ENCODE measurements at places on chromosomes 4 and X.

GRCh38 chr4:186790630-186791029 lies 67.0 kb upstream of the FAT1 start:
- no peak for DNase-seq

GRCh38 chr4:1771555-1772305 lies 21.4 kb upstream of the FGFR3 start:
- no peak for DNase-seq

GRCh38 chrX:153926858-153927671 lies 1.0 kb upstream of the ARHGAP4 start:
- DNase-seq = peak; percentile 52

GRCh38 chr4:183443655-183444213 lies 702 bp upstream of the CDKN2AIP start:
- DNase-seq = peak; percentile 70

GRCh38 chr4:6324999-6325787 lies 55.5 kb downstream of the WFS1 start:
- DNase-seq = no peak

- DNase-seq = no peak
Observed at GRCh38 chrX:115021121-115021520, 3.7 kb upstream of the IL13RA2 start.

GRCh38 chr4:48483777-48484493 lies 792 bp downstream of the SLC10A4 start:
- no peak for DNase-seq

GRCh38 chr4:40909363-40909876 lies 159.7 kb downstream of the NSUN7 start:
- no peak for DNase-seq

DNA sequence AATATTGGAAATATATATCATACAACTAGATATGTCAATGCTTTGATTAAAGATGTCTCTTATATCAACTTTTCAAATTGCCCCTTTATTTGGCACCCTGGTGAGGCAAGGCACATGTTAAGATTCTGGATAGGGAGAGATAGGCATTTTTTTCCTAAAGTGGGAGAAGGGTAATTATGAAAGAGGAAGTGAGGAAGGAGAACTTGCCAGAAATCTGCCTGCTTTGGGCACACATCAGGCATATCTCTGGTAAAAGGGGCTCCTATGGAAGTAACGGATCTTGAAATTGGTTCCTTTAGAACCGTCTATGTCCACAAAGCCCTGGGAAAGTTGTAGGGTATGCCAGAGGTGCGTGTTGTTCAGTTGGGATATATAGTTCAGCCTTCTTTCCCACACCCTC lies 5.7 kb downstream of the IL15 start:
- no peak for DNase-seq

DNA sequence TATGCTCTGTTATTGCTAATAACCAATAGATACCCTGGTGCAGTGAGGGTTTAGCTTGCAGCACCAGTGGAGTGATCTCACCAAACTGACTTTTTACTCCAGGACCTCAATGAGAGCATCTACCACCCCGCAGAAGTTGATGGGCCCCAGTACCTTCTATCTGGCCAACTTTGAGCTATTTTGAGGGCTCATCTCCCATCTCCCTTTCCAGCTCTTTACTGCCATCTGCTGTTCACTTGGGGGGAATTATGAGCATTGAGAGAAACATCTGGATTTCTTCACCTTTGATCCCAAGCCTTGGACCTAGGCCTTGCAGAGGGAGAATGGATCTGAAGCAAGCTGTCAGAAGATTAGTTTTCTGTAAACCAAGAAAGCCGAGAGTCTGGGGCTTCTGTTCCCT lies 143.6 kb downstream of the TMEM164 start:
- DNase-seq = peak; percentile 49

DNA sequence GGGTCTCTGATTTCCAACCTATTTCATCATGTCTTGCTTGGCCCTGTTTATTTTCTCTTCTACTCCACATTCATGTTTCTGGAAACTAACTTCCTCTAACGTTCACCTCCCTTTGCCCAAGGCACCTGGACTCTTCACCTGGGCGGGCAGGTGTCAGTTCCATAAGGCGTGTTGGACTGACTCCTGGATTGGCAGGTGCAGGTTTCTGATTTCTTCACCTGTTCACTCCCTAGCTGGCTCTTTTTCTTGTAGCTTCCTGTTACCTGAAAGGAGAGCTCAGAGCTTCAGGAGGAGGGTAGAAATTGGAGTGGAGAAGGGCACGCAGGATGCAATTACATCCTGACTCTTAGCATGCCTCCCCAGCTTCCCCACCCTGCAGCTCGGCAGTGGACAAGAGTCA lies 350.8 kb upstream of the KLF3 start:
- DNase-seq = no peak

GRCh38 chr4:40402556-40402955 lies 67.4 kb downstream of the CHRNA9 start:
- no peak for DNase-seq

DNA sequence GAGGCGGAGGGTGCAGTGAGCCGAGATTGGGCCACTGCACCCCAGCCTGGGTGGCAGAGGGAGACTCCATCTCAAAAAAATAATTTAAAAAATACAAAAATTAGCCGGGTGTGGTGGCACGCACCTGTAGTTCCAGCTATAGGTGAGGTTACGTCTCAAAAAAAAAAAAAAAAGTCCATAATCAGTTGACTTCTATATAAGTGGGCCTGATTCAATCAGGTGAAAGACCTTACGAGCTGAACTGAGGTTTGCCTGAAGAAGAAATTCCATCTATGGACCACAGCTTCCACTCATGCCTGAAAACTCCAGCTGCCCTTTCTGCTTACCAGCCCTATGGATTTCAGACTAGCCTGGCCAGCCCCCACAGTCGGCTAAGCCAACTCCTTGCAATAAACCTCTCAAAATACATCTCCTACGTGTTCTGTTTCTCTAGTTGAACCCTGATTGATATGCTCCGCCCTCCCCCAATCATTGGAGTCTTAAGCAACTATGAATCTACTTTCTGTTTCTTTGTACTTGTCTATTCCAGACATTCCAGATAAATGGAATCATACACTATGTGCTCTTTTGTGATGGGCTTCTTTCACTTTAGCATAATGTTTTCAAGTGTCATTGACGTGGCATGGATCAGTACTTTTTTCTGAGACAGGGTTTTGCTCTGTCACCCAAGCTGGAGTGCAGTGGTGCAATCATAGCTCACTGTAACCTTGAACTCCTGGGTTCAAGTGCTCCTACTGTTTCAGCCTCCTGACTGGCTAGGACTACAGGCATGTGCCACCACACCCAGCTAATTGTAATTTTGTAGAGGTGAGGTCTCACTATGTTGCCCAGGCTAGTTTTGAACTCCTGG lies 36.6 kb downstream of the SAT1 start:
- DNase-seq = no peak

GRCh38 chr4:112284662-112285411 lies 867 bp downstream of the TIFA start:
- DNase-seq = no peak

DNA sequence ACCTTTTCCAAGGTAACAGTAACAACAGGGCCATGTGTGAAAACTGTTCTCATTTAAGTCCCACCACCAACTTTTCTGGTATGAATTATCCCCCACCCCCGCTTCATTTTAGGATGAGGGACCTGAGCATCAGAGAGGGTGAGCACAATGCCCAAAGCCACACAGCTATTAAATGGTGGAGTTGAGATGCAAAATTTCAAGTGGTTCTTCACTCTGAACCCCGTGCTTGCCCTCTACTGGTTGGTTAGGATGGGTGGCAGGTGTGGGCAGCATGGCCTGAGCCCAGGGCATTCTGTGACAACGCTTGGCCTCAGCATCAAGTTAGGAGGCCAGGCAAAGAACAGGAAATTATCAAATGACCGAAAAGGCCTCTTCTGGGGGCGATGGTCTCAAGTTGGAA lies 33.5 kb downstream of the MED28 start:
- DNase-seq = no peak

- DNase-seq = no peak
Observed at GRCh38 chr4:173459857-173460256, 60.9 kb upstream of the SCRG1 start.

- no peak for DNase-seq
Observed at GRCh38 chrX:20252381-20253231, 14.1 kb downstream of the RPS6KA3 start.

- DNase-seq = no peak
Observed at GRCh38 chr4:95949808-95950207, 109.9 kb downstream of the PDHA2 start.

- no peak for DNase-seq
Observed at GRCh38 chr4:114785570-114785969, 187.0 kb downstream of the UGT8 start.

DNA sequence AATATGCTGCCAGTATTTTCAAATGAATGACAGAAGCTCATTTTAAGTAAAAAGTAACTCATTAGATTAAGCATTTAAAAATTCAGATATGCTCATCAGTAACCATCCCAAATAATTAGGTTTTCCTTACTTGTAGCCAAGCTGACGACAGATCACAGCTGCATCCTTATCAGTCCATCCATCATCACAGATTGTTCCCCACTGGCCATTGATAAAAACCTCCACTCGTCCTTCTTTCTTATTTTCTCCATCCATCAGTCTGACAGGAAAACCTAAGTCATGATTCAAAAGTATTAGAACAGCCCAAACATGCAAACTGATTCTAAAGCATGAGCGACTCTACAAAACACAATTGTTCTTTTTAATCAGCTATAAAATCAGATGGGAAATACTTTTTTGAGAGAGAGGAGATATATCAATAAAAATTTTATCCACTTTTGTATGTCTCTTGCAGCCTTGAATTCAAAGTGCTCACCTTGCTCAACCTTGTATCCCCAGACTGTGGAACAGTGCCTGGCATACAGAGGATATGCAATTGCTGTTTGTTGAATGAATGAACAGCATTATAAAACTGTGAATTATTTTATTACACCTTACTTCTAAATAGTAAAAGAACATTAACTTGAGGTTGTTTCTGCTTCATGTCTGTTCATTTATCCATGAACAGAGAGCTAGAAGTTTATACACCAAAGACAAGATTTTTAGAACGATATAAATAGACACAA lies 44.3 kb downstream of the PRSS12 start:
- no peak for DNase-seq

DNA sequence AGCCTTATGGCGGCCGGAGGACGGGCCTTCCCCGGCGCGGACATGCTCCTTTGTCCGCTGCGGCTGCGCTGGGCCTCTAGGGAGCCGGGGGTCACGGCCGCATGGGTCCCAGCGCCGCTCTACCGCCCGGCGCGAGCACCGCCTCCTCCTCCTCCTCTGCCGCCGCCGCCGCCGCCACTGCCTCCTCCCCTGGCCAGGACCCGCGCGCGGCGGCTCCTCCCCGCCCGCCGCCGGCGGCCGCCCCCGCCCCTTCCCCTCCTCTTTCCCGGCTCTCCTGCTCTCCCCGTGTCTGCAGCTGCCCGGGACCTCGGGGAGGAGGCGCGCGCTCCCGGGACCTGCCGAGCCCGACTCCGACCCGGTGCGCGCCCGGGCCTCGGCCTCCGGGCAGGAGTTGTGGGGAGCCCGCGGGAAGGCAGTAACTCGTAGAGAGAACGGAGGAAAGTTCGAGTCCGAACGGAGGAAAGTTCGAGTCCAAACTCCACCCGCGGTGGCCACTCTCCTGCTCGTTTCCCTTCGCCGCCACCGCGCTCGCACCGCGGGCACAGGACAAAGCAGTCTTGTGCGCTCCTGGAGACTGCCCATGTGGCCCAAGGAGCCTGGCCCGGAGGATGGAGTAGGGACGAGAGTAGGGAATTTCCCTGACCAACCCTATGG lies at the start of gene ADGRA3:
ADGRA3 (minus strand) TSS at position 179 of the 654 bp plus-strand sequence. CDS start 282 bp downstream, outside the sequence.
- DNase-seq = peak; percentile 48

DNA sequence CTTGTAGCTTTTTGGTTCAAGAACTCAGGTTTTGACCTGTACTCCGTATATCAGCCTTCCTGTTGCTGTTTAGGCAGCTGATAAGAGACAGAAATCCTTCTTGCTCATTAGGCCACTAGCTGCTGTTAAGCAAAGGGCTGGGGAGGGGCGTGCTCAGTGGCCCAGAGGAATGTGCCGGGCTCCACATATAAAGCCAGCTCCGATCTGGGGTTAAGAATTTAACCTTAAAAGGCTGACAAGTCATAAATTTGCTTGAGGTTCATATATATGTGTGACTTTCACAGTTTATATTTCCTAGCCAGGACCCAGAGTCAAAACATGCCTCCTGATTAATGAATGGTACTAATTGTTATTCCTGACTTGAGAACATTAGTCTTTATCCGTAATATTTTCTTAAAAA lies 15.3 kb downstream of the GPC3 start:
- no peak for DNase-seq

DNA sequence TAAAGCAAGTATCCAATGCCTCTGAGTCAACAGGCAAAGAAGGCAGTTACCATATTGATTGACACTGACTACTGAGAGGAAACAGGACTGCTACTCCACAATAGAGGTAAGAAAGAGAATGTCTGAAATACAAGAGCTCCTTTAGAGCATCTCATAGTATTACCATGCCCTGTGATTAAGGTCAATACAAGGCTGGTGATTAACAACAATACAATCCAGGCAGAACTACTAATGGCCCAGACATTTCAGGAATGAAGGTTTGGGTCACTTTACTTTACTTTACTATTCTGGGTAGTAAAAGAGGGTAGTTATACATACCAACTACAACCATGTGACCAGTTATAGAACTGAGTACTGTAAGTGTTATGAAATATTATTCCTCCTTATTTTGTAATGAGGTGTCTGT lies 44.5 kb downstream of the BRWD3 start:
- no peak for DNase-seq

DNA sequence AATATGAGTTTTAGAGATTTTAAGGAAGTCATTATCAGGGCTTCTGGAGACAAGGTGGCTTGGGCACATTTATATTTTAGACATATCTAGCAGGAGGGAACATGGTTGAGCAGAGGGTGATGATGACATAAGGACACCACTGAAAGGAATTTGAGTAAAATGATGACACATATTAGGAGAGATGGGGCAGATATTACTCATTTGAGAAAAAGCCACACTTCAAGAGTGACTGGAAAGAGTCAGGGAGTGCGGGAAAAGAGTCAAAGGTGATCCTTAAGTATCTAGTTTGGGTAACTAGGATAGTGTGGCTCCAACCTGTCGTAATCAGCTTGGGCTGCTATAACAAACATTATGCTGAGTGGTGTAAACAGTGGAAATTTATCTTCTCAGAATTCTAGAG lies 377.7 kb downstream of the PACRGL start:
- no peak for DNase-seq

DNA sequence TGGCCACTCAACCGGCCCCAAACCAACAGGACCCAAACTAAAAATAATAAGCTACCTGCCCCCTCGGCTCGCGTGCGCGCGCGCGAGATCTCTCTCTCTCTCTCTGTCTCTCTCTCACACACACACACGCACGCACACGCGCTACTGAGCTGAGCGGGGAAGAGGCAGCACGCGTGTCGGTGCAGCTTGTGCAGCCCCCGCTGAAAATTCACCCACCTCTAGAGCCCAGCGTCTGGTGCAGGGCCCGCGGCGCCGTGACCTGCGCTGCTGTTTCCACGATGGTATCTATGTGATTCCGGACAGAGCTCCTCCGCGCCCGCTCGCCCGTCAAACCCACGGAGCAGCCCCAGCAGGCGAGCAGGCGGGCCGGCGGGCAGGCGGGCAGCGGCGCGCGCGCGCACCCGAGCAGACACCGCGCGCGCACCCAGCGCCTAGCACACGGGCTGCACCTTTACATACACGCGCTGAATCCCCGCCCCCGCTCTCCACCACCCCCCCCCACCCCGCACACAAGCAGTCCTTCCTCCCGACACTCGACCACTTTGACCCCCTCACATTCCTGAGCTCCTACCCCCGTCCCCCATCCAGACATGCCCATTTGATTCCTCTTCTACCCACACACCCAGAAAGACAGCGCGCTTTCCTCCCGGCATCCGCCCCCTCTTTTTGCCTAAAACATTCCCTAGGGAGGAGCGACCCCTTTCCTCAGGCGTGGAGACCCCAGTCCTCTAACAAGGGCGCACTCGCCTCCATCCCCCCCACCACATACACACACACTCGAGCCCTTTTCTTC lies 1.0 kb downstream of the SLITRK4 start:
- peak; percentile 1 for DNase-seq

GRCh38 chrX:119189595-119189994 lies 46.5 kb upstream of the PGRMC1 start:
- peak; percentile 86 for DNase-seq

All from muscle of arm (tissue), 14 donors.